ENCODE measurements at places on chromosomes 5 and 9.
A peak's percentile ranks its signal among the peaks of the same experiment; 100 is the strongest.

GRCh38 chr5:54073131-54073530, 237.2 kb downstream of the ARL15 start:
- DNase-seq, result no peak

DNA sequence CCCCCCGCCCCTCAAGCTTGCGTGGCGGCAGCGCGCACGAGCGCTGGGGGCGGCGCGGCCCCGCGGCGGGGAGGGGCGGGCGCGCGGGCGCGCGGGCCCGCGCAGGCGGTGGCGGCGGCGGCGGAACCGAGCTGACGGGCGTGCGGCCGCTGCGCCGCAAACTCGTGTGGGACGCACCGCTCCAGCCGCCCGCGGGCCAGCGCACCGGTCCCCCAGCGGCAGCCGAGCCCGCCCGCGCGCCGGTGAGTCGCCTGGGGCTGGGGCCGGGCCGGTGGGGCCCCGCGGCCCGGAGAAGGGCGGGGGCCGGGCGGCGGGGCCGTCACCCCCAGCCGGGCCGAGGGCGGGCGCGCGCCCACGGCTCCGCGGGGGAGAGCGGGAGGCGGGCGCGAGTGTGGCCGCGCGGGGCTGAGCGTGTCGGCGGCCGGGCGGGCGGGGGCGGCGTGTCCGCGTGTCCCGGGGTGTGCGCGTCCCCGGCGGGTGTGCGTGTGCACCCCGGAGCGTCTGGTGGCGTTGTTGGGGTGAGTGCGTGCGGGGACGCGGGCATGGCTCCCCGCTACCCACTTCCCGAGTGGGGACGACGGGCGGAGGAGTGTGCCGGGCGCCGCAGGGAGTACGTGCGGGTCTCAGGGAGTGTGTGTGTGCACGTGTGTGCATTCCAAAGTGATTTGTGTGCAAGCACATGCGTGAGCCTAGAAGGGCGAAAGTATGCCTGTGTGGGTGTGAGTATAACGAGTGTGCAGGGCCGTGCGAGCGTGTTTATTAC, at the start of gene NEK6:
Gene NEK6, plus strand, starts transcription at position 106 of the 763 bp plus-strand sequence. CDS start 44,016 bp downstream, outside the sequence.
- no peak for DNase-seq

DNA sequence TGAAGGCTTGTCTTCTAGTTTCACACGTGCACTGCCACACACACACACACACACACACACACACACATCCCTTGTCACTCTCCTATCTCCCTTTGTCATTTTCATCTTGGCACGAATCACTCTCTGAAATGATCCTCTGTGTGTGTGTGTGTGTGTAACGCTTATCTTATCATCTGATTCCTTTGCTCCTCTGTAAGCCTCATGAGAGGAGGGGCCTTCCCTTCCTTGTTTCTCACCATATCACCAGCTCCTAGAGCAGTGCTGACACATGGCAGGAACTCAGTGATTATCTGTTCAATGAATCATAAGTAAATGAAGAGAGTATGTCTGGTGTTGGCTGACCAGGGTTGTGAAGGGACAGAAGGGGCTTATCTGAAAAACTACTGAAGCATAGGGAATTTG, 53.3 kb downstream of the PDE4D start:
- no peak for DNase-seq

- no peak for DNase-seq
These were observed 19.8 kb upstream of the KCNV2 start for GRCh38 chr9:2697492-2697891.

DNA sequence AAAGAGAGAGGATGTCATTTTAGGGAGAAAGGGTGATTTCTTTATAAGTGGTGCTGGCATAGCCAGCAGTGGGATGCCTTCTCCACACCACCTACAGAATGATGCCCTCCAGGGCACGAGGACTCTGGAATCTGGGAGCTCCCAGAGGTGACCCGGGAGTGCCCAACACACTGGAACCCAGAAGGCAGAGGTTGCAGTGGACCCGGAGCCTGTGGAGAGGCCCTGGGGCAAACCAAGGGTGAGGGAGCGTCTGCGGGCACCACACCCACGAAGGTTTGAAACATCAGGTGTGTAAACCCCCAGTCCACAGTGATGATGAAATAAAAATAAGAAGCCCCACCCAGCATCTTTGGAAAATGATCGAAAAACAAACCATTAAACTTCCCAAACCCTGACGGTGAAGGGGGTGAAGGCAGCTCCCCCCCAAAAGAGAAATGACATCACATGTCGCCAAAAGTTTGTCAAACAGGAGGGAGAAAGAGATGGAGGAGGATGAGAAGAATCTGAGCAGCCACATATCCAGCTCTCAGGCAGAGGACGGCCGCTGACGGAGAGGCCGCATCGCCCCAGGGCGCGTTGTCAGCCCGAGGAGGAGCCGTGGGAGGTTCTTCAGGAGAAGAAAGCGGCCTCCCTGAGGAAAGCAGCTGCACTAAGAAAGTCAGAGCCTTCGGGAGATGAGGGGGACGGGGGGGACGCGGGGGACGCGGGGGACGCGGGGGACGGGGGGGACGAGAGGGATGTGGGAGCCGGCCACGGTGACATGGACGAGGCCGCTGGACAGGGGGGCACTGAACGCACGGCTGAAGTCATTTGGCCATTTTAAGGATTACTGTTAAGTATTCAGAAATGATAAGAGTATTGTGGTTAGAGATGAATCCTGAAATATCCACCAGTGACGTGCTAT, 43.1 kb upstream of the NSMF start:
- no peak for DNase-seq

- no peak for DNase-seq
These were observed 1.7 kb downstream of the TRAF1 start for GRCh38 chr9:120924698-120925534.

DNA sequence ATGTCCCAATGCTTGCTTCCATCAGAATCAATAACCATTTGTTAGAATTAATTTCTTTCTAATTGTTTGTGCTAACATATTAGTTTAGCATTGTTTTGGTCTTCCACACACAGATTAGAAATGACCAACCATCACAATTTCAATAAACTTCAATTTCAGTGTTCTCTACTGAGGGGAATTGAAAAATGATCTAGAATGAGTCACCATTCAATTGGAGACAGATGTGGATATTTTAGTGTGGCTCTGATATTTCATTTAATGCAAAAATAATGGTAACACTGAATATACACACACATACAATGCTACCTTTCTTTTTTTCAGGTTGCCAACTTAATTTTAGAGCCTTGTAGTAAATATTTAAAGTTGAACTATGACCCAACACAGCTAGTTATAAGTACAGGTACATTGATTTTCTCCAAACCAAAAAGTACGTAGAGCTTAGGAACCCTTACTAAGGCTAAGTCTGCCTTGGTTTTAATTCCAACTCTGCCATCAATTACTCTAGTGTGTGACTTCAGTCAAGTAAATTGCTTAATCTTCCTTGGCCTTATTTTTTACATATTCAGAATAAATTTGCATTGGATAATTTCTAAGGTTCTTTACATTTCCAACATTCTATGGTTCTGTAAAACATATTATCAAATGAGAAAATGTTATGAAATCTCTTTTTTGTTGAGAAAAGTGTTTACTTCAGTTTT, 143.9 kb downstream of the DMRTA1 start:
- no peak for DNase-seq

DNA sequence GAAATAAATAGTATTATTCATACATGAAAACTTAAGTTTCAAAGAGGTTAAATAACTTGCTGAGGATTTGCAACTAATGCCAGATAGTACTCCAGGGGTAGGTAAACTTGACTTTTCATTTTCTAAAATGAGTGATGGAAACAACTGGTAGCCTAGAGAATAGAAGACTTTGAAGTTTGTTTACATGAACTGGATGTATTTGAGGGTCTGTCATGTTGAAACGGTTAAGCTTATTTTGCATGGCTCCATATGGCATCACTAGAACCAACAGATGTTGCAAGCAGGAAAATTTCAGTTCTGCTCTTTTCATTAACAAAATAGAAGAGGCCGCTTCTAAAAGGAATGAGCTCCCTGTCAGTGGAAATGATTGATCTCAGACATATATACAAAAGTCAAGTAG, 105.1 kb upstream of the SGCD start:
- DNase-seq, result no peak

DNA sequence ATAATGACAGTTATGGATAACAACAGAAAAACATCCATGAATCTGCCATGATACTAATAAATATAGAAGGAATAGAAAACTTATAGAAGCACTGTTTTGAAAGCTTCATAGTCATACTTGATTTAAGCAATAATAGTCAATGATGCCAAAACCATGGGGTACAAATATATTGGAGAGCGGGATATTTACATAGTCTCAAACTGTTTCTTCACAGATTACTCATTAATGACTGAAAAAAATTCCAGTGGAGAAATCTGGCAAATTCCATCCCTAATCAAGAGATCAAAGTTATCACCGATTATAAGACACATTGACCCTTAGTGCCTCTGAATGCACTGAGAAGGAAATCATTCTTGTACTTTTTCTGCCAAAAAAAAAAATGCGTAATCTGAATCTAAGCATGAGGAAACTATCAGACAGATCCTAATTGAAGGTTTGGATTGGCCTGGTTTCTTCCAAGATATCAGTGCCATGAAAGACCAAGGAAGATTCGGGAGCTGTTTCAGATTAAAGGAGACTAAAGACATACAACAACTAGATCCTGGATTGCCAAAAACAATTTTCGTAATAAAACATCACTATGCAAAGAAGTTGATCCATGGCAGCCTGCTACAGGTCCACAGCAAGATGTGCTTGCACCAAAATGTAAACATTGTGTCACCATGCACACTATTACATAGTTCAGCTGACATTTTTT, 106.2 kb downstream of the GOLPH3 start:
- no peak for DNase-seq

- DNase-seq, result peak; percentile 77
These were observed 1467.1 kb downstream of the FOXD4L5 start for GRCh38 chr9:63817622-63818518.

DNA sequence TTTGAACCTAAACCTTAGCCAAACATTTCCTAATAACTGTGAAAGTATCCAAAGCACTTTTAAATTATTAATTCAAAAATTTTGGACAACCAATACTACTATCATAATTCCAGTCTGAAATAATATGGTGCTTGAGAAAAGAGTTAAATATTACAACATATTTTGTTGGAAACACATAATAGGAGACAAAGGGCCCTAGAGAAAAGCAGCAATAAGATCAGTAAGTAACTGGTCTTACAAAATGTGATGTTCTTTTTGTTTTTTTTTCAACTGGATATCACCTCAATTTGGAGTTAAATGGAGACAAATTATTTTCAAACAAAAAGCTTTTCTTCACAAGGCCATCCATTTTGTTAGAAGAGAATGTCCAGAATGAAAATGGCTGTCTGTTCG, 21.1 kb downstream of the SRFBP1 start:
- DNase-seq, result no peak

- DNase-seq, result no peak
These were observed 203.0 kb downstream of the TTLL11 start for GRCh38 chr9:121889990-121890563.

- DNase-seq, result no peak
These were observed 9.9 kb upstream of the TRIM36 start for GRCh38 chr5:115179394-115180164.

- no peak for DNase-seq
These were observed 9.7 kb downstream of the PTAR1 start for GRCh38 chr9:69750085-69750484.

DNA sequence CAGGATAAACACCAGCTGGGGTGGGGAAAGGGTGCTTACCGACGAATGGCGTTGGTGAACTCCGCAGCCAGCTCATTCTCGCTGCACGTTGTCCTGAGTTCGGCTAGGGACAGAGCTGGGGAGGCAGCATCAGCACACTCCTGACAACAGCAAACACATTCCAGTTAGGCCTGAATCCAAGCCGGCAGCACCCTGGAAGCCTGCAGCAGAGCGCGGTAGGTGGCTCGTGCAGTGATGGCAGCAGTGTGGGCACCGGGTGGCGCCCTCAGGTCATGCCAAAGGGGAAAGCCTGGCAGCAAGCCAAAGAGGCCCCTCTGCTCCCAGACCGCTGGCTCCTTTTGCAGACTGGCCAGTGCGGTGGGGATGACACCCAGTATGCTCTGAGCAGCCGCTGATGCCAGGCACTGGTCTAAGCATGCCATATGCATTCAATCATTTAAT, 66.9 kb downstream of the DCP2 start:
- no peak for DNase-seq

DNA sequence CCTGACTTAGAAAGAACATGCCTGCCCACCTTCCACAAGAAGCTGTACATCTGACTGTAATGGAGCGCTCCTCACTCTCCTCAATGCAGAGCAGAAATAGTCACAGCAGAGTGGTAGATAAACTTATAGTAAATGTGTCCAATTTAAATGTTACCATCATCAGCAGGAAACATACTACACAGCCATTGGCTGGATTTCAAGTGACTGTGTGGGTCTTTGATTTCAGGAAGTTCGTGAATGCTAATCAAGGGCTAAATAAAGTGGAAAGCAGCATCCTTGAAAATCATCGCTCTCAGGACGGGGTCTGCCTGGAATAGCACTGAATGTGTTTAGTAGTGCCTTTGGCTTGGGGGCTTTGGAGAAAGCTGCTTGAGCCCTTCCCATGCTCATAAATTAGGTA, 32.4 kb upstream of the CRHBP start:
- no peak for DNase-seq

DNA sequence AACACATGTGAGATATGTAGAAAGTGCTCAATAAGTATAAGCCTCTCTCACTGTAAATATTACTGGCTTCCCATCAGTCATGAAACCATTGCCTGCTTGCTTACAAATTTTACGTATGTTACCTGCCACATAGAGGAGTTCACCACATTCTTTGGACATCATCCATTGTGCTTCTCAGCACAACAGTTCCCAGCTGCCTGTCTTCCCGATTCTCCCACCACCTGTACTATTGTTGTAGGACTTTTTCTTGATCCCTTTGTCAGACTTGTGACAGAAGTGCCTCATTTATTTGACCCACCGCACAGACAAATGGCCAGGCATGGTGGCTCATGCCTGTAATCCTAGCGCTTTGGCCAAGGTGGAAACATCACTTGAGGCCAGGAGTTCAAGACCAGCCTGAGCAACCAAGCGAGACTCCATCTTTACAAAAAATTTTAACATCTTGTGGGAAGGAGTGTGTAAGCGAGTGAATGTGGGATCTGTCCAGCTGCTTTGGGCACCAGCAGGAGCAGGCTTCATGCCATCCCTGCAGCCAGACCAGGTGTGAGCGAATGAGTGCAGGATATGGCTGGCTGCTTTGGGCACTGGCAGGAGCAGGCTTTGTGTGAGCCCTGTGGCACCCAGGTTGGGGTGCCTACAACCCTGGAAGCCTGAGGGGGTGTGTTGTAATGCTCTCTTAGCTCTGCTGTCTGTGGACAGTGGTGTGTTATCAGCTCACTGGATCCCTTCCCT, 139.9 kb upstream of the ELL2 start:
- DNase-seq, result no peak

DNA sequence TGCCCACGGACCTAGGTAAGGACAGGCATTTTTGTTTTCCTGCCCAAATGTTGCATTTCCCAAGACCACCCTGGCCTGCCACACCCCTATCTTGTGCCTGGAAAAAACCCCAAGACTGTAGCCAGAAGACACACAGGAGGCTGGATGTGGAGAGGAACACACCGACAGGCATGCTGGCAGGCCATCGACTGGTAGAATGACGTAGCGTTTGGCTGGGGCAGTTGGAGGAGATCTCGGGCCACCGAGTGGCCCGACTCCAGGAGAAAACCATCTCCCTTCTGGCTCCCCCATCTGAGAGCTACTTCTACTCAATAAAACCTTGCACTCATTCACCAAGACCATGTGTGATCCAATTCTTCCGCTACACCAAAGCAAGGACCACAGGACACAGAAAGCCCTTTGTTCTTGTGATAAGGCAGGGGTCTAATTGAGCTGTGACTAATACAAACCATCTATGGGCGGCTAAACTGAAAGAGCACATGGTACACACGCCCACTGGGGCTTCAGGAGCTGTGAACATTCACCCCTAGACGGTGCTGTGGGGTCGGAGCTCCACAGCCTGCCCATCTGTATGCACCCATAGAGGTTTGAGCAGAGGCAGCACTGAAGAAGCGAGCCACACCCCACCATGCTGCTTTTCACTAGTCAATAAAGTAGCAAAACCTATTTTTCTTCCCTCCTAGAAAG, 38.9 kb upstream of the N4BP3 start:
- DNase-seq, result no peak

Data from CD8-positive, alpha-beta memory T cell (primary cell).